ENCODE measurements at places on chromosomes 1 and 21.

- no peak for DNase-seq
These were observed 1.8 kb downstream of the NHLH2 start for GRCh38 chr1:115839029-115839678.

DNA sequence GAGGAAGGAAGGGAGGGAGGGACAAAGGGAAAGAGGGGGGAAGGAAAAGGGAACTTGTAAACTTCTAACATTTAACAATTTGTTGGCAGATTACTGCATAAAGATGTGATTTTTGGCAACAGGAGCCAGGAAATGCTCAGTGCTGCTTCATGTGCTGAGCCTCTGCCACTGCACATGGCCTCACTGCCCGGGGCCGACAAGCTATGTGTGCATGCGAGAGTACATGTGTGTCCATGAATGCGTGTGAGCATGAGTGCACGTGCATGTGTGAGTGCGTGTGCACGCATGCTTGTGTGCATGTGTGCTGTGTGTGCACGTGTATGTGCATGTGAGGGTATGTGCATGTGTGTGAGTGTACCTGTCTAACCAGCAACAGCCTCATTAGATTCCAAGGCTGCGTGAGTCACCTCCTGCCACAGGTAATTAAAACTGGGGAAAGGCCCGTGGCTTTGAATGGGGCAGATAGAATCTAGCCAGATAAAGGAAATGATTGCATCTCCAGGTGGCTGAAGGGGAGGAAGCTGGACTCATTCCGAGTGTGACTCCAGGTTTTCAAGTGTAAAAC lies 41.4 kb upstream of the TSPEAR start:
- no peak for DNase-seq

- no peak for DNase-seq
These were observed 550.3 kb downstream of the NUF2 start for GRCh38 chr1:163872067-163872466.

DNA sequence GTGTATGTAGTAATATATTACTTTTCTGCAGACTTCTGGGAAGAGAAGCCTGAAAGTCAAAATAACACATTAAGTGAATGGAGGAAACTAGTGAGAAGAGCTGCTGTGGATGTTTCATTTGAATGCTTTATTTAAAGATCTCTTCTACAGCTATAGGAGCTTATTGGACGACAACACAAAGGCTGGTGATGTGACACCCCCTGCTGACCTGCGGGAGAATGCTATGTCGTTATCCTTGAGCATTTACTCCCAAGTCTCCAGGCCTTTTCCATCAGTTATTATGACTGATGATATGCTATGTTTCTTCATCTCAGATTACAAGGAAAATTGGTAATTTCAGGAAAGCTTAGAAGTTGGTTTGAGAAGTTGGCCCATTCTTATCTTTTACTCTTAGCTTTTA lies 22.3 kb upstream of the PLA2G4A start:
- no peak for DNase-seq

- DNase-seq, result no peak
These were observed 456.5 kb downstream of the OMA1 start for GRCh38 chr1:58089898-58090534.

DNA sequence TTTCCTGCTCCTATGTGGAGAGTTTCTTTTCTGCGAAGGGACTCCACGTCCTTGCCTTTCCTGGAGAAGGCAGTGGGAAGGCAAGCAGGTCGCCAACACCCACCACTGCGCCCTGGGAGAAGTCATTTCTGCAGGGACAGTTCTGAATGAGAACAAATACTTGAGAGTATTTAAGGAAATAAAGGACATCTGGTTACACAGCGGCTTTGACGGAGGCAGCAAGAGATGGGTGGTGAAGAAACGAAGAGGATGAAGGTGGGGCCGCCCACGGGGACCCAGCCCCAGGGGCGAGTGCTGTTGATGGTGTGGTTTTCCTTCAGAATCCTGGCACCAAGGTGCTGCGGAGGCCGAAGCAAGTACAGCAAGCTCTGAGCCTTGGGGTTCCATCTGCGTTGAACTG lies 75.5 kb downstream of the PSMG1 start:
- no peak for DNase-seq

DNA sequence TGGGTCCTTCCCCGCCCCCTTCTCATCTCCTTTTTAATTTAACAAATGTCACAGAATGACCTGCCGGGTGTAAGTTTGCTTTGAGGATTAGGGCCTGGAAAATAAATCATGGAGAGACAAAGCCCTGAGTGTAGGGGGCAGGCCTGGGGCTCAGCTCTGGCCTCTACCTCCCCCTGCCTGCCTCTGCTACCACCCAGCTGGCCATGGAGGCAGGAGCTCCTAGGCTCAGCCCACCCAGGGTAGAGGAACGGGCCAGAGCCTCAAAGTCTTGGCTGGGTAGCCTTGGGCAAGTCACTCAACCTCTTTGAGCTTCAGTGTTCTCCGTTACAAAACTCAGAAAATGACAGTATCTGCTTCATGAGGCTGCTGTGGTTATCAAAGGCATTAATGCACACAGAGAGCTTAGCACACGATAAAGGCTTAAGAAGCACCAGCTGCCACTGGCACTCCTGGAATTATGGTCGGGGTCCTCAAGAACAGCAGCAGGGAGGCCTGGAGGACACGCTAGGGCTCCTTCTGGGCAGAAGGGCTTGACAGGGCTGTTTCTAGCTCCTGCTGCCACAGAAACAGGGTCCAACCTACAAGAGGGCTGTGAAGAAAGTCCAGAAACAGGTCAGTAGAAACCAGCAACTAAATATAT lies 39.0 kb downstream of the LRP8 start:
- no peak for DNase-seq

DNA sequence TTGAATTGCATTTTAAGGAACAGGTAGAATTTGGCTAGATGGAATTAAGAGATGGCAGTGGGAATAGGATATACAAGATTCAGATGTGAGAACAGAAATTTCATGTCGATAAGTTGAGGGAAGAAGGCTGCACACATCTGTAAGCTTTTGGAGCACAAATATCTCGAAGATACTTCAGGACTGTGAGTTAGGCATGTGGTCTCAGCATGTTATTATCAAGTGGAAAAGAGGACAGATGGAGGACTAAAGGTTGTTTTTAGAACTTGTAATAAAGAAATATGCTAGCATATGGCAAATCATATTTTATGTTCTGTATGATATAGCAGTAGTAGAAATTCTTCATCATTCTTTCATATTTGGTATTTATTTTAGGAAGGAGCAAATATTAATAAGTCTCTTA lies 61.5 kb downstream of the KIF1B start:
- DNase-seq, result no peak

- DNase-seq, result no peak
These were observed 27.7 kb downstream of the PPP1R12B start for GRCh38 chr1:202376247-202376646.

DNA sequence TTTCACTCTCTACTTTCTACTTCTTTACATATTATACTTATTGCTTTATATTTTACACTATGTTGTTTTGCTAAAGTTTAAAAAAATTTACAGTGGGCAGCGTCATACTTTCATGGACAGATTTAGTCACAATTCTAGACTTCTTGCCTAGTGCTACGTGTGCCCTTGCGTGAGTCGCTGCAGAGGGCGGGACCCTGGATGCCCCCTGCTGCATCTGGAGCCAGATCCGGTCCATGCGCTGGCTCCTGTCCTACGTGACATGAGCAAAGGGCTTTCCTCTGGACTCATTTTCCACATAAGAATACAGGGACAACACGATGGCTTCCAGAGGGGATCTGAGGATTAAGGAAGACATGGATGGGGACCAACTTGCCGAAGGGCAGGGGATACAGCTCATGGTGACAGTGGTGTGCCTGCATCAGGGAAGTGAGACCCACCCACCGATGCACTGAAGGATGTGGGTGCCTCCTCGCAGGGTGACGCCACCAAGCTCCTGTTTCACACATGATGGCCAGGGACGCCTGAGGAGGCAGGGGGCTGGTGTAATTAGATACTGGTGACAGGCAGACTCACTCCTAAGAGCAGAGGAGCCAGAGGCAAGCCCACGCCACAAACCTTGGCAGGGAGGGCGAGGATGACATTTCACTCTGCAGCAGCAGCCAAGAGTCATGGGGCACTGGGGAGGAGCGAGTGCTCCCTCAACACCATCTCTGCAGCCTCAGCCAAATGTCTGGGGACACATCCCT lies 86.6 kb downstream of the DMRTB1 start:
- DNase-seq, result no peak

Data from NCI-H748 treated with DMSO at 0.1 percent for 48 hours (cell line).